Activated CD4-positive, alpha-beta memory T cell treated with anti-CD3 and anti-CD28 coated beads, Interleukin-2, amount 10 ng/mL, durations not matched to agents 7 days and 5 days (primary cell): ENCODE measurements at places on chromosomes 1 and 21. TPM values are rescaled to one million over a fixed set of nuclear protein-coding genes. Genes with fewer than 3 reads are reported as not detected.

DNA sequence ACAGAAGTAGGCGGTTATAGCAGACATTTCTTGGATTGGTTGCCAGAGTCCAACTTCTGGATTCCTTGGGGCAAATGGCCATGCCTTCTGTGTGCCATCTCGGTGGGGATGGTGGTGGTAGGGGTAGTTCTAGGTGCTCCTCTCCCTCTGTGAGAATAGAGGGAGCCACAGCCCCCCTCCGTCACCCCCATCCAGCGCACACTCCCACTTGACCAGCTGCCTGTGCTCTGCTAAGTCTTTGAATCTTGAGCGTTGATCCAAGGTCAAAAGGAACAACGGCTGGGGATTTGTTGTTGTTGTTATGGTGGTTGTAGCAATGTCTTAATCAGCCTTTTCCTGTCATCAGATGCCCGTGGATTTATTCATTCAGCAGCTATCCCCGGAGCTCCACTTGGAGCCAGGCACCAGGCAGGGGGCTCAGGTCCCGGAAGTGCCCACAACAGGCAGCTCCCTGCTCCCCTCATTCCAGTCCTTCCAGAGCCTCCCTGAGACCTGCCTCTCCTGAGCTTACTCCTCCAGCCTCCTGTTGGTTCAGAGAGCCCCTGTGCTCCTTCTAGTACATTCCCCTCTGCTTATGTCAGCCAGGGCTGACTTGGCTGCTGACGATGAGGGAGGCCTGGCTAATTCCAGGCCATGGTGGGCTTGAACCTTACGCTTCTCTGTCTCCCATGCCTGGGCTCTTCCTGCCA lies 146.6 kb upstream of the WNT4 start:
- no peaks in the 10 kb centered on the region for H3K36me3 ChIP-seq
- H3K27me3 ChIP-seq, result peaks cover 18% of the 10 kb centered on the region
- DNase-seq, result no peak
- H3K27ac ChIP-seq, result no peak overlapping the region

The RGS1 gene
- 69.2 TPM for total RNA-seq

- H3K36me3 ChIP-seq, result no peaks in the 10 kb centered on the region
- no peak overlapping the region for H3K27ac ChIP-seq
- no peaks in the 10 kb centered on the region for H3K27me3 ChIP-seq
- H3K4me3 ChIP-seq, result no peak overlapping the region
Observed at GRCh38 chr1:236951672-236952071, 52.6 kb downstream of the MT1HL1 start.

GRCh38 chr1:184101571-184101970 lies 50.0 kb downstream of the TSEN15 start:
- H3K27me3 ChIP-seq, result no peaks in the 10 kb centered on the region
- H3K27ac ChIP-seq, result no peak overlapping the region
- H3K4me3 ChIP-seq, result no peak overlapping the region
